Naive thymus-derived CD8-positive, alpha-beta T cell (primary cell): ENCODE measurements at places on chromosomes 11 and 22. TPM values are rescaled to one million over a fixed set of nuclear protein-coding genes. Genes with fewer than 3 reads are reported as not detected.

IL10RA gene
- total RNA-seq = 205 TPM

TSPAN18 gene
- 1.3 TPM for total RNA-seq

SCGB1A1 gene
- not detected for total RNA-seq

FGF4 gene
- total RNA-seq = not detected

MYO18B gene
- 1.4 TPM for total RNA-seq

CDC42EP1 gene
- not detected for total RNA-seq

CSKMT gene
- 43.6 TPM for total RNA-seq
